ENCODE measurements at places on chromosomes 11 and 22. TPM values are rescaled to one million over a fixed set of nuclear protein-coding genes. Genes with fewer than 3 reads are reported as not detected.

MCAM gene
- total RNA-seq = 12.1 TPM

DNA sequence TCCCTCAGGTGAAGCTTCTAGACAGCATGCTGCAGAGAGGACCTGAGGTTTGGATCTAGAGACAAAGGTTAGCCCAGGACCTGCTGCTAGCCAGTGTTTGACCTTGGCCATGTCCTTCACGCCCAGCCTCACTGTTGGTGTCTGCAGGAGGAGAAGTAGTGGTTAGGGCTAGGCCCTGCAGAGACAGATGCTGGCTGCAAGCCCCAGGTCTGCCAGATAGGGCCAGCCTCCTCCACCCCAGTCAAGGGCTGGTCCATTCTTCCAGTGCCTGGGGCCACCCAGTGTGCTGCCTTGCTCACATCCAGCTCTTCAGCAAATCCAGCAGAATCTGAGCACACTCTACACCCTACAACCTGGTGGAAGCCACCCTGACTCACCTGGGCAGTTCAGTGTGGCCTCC is 21.5 kb upstream of the MIEF1 start:
- DNase-seq = no peak

GRCh38 chr11:110797453-110797852 is 85.2 kb upstream of the ARHGAP20 start:
- DNase-seq = no peak

KCNJ4 gene
- total RNA-seq = not detected

DNA sequence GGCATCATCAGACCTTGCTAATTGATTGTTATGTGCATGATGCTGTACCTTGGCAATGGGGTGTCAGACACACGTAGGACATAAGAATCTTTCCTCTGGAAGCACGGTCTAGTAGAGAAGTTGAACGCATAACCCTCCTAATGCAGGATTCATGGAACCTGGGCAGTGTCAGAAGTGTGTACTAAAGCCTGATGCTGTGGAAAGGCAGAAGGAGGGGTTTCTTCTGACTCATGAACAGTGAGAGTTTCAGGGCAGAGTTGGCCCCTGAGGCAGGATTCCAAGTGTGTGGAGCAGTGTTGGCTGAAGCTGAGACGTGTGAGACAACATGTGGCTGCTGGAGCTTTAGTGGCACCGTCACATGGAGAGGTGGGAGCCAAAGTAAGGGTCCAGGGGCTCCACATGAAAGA is 3.5 kb downstream of the PANX1 start:
- no peak for DNase-seq

CRY2 gene
- 31.3 TPM for total RNA-seq

MAPK8IP2 gene
- total RNA-seq = 1.2 TPM

MUC6 gene
- not detected for total RNA-seq

- DNase-seq = no peak
These were observed 111.3 kb downstream of the ETS1 start for GRCh38 chr11:128476049-128476448.

TTC17 gene
- 69.6 TPM for total RNA-seq

TNNT3 gene
- not detected for total RNA-seq

GRCh38 chr11:65379698-65380459 is 2.6 kb downstream of the SLC25A45 start:
- no peak for DNase-seq

DNA sequence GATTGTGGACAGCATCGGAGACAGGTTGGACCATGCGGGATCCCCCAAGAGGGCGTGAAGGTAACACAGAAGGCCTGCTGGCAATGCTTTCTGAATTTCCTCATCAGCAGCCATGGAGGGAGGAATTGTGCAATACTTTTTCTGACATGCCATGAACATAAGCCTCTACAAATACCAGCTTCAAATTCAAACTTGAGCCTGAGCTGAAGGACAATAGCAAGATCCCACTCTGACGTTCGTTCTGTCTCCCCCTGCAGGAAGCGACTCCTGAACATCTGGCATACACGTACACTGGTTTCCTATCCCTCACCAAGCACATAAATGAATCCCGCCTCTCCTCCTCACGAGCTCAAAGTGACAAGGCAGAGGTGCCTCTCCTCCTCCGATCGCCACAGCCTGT is 312.2 kb downstream of the BRD1 start:
- no peak for DNase-seq

PDE2A gene
- total RNA-seq = 10.4 TPM

APOL5 gene
- total RNA-seq = not detected

DNA sequence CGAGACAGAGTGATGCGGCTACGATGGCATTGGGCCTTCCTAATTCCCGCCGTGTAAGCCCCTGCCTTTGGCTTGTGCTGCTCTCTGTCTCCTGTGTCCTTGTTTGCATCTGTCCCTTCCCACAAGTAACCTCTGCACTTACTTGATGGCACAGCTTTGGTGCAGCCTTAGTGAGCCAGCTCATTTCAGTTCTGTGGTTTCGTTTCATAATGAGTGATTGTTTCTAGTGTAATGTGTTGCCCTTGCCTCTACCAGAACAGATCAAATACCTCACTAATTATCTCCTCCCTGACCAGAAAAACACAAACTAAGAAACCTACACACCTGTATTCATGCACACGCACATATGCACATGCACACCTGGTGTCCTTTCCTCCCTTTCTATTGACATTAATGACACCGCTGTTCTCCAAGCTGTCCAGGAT is 58.8 kb downstream of the GRK3 start:
- no peak for DNase-seq

- no peak for DNase-seq
These were observed 43.8 kb upstream of the LYVE1 start for GRCh38 chr11:10611979-10612862.

DNA sequence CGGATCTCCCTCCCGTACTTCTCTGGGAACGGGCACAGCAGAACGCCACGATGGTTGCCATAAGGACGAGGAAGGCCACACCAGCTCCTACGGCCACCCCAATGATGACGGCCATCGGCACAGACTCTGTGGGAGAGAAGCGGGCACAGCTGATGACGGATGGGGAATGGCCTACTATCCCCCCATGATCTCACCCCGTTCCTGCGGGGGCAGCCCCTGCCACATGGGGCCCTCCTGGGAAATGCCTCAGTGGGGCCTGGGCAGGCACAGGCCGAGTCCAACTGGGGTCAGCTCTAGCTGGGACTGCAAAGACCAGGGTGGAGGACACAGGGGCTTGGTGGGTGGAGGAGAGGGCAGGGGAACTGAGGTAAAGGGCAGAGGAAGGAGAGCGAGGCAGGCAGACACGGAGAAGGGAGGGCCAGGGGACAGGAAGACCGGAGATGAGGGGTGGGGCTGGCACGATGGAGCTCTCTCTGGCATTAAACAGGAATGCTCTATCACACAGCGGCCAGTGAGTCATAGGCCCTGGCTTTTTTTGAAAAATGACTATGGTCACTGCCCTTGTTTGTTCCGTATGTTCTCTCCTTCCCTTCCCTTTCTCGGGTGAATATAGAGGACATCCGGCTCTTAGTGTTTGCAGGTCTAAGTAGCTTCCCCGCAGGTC is 76.0 kb downstream of the ST3GAL4 start:
- DNase-seq = peak; percentile 63

DNA sequence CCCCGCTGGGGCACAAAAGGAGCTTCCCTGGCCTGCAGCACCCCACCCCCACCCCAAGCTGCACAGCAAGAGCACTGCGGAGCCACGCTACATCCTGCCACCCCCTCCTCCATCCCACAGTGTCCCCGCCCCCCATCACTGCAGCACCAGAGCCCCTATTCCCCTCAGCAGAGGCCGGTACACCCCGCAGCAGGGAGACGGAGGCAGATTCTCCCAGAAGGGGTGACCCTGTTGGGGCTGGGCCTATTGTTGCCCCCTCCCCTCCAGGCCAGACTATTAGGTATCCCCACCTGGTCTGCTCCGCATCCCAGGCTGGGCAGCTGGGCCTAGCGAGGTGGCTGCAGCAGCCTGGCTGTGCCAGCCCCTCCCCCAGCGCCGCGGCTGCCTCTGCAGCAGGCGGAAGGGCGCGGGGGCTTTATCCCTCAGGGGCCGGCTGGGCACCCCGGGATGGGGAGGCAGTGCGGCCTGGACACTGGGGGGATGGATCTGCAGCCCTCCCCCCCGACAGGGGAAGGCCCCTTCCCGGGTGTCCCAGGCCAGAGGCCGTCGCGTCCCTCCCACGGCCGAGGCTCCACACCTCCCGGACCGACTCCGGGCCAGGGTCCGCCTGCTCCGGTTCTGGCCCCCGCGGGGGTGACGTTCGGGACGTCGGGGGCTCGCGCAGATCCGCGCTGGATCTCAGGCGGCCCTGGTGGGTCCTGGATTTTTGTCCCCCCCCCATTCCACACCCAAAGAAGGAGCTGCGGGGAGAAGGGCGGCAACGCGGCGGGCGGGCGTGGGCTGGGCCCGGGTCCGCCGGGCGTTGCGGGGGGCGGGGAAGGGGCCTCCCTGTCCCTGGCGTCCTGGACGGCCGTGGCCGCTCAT is 943 bp downstream of the DUSP8 start:
- peak; percentile 63 for DNase-seq

APOL6 gene
- total RNA-seq = 51.4 TPM

DNA sequence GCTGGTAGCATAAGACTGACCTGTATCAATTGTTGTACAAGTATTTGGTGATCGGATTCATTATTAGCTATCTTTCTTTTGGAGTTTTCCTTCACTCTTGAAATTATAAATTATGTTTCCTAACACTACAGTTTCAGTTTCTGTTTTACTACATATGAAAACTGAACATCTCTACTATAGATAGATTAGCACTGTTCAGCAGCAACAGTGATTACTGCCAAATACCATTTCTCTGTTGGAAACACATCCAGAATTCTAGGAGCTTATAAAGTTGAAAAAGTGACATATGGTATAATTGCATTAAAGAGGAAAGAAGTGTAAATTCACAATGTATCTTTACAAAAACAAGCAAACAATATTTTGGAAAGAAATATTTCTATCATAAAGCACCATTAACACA is 118.5 kb upstream of the GRIA4 start:
- DNase-seq = no peak

DNA sequence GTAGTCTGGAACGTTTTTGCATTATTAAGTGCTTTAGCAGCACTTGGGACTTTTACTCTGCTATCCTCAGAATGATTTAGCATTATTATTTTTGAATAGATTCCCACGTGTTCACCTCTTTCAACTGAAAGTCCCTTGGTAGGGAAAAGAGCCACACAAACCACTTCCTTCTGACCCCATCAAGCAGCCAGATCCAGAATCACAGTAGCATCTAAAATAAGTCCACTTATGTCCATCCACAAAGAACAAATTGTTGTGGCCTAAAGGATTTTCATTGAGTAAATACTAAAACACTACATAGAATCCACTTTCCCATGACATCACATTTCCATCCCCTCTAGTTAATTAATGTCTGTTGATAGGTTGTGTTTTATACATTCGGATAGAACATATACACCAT is 381.7 kb downstream of the AASDHPPT start:
- no peak for DNase-seq

DNA sequence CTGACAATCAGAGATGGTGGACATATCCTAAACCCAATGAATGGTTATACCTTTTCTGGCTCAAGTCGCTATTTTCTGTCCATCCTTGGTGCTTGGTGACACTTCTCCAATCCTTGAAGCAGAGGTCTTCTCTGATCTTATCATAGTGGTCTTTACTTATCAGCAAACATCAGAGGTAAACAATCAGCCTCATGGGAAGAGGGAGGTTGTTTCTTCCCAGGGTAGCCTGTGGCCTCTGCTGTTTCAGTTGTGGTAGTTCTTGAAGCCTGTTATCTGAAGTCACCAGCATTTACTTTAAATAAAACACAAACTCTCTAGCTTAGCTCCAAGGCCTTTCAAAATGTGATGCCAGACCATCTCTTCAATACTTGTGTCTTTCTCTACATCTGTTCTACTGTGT is 66.7 kb downstream of the RRM1 start:
- no peak for DNase-seq

MYBPC3 gene
- total RNA-seq = not detected

- peak; percentile 38 for DNase-seq
These were observed 80.8 kb downstream of the ALX4 start for GRCh38 chr11:44229098-44229497.

GRCh38 chr22:28115426-28115825 is 196.4 kb upstream of the PITPNB start:
- no peak for DNase-seq

GRCh38 chr11:93020248-93021046 is 51.0 kb downstream of the MTNR1B start:
- no peak for DNase-seq

ABTB2 gene
- 16.6 TPM for total RNA-seq

GRCh38 chr11:59201353-59201752 is 11.4 kb downstream of the MPEG1 start:
- no peak for DNase-seq

GRCh38 chr11:360326-361280 is 8.7 kb upstream of the B4GALNT4 start:
- no peak for DNase-seq

DNA sequence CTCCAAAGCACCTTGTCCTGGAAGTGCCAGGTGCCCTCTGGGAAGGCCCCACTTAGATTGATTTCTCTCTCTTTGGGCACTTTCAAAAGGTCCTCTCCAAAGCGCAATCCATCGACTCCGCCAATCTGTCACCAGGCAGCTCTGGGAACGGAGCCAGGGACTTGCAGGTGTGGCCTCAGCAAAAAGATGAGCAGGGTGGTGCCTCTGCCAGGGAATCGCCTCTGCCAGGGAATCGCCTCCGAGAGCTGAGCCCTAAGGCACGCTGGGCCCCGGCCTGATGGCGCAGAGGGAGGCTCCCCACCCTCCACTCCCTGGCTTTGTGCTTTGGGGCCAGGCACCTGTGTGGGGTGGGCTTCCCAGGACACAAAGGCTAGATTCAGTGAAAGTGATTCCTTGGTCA is 1391.3 kb downstream of the TBC1D22A start:
- DNase-seq = peak; percentile 52

NTM gene
- total RNA-seq = 1.7 TPM

DNA sequence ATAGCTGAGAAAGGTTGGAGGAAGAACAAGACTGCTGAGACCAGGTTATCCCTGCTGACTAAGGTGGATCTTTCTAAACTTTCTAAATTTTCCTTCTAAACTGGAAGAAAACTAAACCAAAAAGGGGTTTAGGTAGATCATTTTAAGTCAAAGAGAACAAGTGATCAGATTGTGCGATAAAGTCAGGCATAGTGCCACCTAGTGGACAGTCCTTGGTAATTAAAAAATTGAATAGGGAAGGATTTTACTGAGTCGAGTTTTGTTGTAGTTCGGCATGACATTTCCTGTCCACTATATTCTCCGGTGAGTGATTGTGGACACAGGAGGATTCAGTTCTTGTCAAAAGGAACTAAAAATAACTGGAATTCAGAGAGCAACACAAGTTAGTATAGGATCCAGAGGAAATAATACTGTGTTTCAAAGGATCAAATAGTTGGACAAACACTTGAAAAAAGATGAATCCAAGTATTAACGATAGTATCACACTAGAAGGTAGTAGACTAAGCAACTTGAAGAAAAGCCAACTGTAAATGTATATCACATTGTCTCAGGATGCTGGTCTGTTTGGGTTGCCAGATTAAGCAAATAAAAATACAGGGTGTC is 1236.4 kb downstream of the FAM181B start:
- DNase-seq = peak; percentile 11

CRYBB1 gene
- not detected for total RNA-seq

CHRDL2 gene
- not detected for total RNA-seq
